Activated T-helper 9 cell treated with anti-CD3 and anti-CD28 coated beads, Interleukin-2, amount 50 U/mL, for 16 hours (primary cell): ENCODE measurements at places on chromosomes 1 and 21.

DNA sequence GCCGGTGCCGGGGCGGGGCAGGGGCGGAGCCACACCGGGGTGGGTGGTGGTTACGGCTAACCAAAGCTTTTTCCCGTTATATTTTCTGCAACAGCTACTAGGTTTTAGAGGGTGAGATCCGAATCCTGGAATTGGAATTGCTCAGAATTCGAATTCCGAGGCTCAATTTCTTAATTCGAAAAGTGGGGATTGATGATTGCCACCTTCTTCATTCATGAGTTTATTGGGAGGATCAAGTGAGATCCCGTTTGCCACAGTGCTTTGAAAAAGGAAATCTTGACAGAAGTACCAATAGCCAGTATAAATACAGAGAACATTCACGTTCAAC, 207 bp upstream of the SVBP start:
- DNase-seq: no peak

GRCh38 chr1:168752171-168752832, 23.3 kb upstream of the DPT start:
- no peak for DNase-seq

DNA sequence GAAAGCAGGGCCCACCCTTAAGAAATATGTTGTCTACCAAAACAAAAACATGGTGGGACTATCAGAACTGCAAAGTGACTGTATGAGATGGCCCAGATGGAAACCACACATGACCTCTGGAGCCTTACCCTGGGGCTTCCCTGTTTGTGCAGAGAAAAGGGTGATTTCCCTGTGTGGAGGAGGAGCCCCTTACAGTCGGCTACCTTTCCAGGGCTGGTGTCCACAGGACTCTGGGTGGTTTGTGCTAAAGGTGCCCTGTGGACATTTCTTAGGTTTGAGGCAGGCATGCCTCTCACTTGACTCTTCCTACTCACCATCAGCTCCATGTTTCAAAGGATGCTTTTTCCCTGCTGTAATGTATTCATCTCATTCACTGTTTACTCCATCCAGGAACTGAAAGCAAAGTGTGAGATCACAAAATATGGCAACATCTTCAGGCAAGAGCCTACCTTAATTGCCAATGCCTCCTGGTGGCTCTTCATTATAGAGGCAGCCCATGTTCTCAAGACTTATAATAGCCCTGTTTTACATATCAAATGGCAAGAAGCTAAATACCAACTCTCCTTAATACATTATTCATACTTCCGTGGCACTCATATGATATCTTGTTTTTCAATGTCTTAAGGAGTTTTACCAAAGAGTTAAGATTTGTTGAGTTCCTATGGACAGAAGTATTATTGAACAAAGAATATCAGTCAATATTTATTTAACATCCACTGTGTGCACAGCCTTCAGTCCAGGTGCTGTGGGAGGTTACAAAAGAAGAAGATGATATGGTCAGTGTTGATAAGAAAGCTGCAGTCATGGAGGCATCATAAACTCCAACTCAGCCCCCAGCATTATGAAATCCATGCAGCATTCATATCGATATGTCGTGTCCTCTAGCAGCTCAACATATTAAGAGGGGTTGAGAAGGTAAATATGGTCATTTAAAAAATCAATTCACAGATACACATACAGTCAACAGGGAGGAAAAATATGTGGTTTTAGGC, 15.5 kb upstream of the TFF3 start:
- DNase-seq: no peak

DNA sequence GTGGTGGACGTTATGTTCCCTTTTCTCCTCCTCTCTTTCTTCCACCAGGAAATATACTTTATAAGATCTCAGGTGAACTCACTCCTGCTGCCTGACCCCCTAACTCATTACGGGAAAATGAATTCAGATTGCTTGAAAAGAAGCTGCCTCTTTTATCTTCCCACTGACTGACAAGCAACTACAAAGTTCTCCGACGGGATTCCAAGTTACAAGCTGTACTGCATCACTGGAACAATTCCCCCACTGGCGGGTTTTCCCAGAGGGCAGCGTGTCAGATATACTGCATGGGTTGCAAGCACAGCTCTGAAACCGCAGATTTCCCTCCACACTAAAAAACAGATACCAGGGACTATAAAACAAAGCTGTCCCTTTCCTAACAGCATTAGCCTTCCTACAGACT, 390.6 kb downstream of the KCTD3 start:
- DNase-seq: no peak

- no peak for DNase-seq
Measured at GRCh38 chr1:22976461-22977243, 4.0 kb upstream of the LACTBL1 start.

DNA sequence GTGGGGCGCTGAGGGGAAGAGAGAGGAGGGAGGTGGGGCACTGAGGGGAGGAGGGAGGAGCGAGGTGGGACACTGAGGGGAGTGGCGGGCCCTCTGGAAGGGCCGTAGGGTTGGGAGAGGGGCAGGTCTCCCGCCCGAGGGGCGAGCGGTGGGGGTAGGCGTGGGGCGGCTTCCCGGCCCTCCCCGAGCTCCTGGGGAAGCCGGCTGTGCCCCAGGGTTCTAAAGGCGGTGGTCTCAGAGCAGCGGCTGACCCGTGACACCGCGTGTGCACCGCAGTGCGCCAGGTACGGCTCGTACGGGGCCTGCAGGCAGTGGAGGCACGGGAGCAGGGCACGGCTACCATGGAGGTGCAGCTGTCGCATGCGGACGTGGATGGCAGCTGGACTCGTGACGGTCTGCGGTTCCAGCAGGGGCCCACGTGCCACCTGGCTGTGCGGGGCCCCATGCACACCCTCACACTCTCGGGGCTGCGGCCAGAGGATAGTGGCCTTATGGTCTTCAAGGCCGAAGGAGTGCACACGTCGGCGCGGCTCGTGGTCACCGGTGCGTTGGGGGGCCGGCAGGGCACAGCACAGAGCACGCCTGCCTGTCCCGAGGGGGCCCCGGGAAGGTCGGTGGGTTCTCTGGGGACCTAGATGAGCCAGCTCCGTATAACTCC, 68.5 kb downstream of the OBSCN start:
- DNase-seq: no peak

- no peak for DNase-seq
Measured at GRCh38 chr1:171084091-171084490, 6.6 kb upstream of the FMO3 start.

GRCh38 chr1:9892563-9893528, 17.2 kb downstream of the CTNNBIP1 start:
- no peak for DNase-seq

- no peak for DNase-seq
Measured at GRCh38 chr1:245822996-245823395, 668.2 kb downstream of the KIF26B start.
